ENCODE measurements at places on chromosomes 2 and 18.

DNA sequence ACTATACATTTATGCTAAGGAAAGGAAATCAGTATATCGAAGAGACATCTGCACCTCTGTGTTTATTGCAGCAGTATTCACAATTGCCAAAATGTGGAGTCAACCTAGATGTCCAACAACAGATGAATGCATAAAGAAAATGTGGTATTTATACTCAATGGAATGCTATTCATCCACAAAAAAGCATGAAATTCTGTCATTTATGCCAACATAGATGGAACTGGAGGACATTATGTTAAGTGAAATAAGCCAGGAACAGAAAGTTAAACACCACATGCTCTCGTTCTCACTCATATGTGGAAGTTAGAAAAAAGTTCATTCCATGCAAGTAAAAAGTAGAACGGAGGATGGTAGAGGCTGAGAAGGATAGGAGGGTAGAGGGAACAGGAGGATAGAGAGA, 59.5 kb downstream of the TWSG1 start:
- no peak for DNase-seq

DNA sequence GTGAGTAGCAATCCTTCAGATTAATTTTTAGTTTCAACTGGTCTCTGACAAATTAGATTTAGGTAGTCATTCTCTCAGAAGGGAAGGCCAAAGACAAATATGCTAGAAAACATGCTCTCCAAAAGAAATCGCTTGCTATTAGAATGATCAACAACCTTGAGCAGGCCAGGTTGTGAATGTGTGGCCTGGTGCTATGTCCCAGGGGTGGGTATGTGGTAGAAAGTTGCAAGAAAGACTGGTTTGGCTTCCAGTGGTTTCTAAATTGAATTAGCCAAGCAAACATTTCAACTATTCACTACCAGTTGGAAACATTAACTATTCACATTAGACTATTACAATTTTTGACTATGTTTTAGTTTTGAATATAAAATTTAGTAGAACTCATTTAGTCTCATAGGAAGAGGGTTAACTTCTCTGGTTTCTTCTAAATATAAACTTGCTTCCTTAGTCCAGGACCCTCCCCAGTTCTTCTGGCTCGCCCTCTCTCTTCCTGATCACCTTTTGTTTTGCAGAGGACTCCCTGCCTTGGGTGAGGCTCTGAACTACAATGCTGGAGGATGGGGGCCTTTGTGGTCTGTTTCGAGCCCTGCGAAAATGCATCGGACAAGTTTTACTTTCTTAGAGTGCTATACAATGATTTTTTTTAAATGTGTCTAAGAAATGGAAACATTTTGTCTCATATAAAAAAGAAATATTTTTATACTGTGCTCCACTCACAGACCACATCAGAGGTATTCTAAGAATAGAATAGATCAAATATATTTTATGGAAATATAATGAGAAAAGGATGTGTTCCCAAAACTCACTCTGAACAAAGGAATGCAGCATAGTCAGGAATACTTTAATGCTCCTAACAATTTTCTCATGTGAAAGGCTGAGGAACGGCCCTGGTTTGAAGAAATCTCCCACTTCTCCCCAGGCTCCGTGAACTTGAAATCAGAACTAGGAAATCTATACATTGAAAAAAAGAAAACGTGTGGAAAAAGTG, 375.0 kb upstream of the ZEB2 start:
- no peak for DNase-seq

DNA sequence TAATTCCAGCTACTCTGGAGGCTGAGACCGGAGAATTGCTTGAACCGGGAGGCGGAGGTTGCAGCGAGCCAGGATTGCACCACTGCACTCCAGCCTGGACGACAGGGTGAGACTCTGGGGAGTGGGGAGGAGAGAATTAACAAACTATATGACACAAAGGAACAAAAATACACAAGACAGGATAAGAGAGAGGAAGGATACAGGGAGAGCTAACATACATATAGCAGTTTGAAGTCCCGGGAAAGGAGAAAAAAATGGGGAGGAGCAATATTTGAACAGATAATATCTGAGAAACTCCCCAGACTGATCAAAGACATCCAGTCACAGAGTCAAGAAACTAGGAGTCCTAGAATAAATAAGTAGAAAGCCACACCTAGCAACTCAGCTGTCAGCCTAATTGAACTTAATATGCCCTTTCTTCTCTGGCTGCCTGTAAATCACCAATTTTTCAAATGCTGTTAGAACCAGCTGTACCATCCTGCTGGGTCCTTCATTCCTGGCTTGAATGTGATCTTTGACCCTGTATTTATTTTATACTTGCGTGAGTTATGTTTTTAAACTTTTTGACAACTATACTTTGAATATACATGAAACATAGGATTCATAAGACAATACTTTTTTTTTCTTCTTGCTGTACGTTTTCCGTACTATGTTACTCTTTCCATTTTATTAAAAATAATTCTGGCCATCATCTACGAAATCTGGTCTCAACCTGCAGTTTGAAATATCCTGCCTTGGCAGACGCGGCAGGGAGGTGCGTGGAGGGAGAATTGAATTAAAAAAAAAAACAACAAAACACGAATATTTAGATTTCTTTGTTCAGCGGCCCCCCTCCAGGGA, 876 bp upstream of the CYP27A1 start:
- no peak for DNase-seq

DNA sequence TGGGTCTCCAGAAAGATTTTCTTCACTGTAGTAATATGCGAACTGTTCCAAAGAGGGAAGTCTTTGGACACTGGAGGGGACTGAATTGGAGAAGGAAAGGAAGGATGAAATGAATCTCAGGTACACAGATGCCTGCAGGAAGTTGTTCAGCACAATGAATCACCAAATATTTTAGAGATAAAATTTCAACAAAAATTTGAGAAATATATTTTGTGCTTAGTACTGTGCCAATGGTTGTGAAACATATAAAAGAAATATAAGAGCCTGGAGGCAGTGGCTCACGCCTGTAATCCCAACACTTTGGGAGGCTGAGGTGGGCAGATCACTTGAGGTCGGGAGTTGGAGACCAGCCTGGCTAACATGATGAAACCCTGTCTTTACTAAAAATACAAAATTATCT, 3.2 kb downstream of the ELMOD3 start:
- DNase-seq: no peak

DNA sequence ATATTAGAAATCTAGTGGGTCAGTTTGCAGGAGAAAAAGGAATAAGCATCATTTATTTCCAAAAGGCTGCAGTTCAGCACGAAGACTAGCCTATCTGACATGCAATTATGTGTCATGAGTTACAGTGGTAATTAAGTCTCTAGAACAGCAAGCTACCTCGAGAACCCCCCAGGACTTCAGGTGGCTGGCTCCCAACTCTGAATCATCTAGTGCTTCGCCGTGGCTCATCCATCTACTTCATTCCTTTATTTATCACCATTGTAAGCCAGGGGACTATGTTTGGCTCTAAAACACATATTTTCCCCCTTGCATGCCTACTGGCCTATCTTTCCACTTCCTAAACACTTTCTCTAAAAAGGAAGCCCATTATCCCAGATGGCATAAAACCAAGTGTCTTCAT, 121.6 kb downstream of the TXNL1 start:
- no peak for DNase-seq

GRCh38 chr2:12046641-12047040, 300.2 kb downstream of the LPIN1 start:
- DNase-seq: no peak

Measured in stimulated activated CD8-positive, alpha-beta memory T cell treated with anti-CD3 and anti-CD28 coated beads, Interleukin-7, amount 100 ng/mL, for 48 hours (primary cell).